ENCODE measurements at places on chromosomes 7 and 10.

- DNase-seq: no peak
Observed at GRCh38 chr7:155885167-155886155, 73.2 kb upstream of the SHH start.

DNA sequence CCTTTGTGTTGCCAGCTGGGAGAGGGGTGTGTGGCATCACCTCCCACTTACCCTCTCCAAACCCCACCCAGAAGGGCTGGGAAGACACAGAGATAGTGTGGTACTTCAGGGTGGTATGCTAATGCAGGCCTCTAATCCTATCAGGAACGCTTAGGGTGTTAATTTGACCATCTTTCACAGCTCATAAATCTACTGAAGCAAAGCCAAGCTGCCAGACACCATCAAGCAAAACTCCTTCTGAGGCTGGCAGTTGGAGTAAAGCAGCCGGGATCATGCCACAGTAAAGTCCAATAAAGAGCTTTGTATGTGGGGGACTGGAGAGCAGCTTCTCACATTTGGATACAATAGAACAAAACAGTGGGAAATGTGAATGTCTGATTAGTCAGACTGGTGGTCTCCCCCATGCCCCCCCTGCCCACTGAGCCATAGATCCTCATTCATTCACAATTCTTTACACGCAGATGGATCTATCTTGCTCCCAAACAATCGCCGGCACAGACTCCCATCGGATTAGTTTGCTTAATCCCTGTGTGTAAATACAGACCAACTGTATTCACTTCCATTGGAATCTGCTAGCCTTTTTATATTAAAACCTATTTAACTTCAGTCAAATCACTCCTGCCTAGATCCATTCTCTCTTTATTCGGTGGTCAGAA lies 29.6 kb downstream of the FGFBP3 start:
- DNase-seq: no peak

GRCh38 chr7:13821152-13821787 lies 168.2 kb downstream of the ETV1 start:
- no peak for DNase-seq

DNA sequence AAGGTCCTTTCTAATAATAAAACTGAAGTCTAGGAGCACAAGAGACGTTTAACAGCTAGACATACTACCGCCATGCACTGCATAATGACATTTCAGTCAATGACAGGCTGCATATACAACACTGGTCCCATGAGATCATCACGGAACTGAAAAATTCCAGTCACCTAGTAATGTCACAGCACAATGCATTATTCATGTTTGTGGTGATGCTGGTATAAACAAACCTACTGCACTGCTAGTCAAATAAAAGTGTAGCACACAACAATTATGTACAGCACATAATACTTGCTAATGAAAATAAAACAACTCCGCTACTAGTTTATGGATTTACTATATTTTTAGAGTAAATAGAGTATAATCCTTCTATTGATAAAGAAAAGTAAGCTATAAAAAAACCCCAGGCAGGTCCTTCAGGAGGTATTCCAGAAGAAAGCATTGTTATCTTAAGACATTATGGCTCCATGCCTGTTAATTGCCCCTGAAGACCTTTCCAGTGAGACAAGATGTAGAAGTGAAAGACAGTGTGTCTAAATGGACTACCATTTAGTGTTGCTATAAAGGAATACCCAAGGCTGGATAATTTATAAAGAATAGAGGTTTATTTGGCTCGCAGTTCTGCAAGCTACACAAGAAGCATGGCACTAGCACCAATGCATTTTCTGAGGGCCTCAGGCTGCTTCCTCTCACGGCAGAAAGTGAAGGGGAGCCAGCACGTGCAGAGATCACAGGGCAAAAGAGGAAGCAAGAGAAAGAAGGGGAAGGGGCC lies 47.1 kb downstream of the HIBADH start:
- DNase-seq: no peak

- DNase-seq: no peak
Observed at GRCh38 chr10:124654686-124655085, 89.5 kb downstream of the FAM53B start.

DNA sequence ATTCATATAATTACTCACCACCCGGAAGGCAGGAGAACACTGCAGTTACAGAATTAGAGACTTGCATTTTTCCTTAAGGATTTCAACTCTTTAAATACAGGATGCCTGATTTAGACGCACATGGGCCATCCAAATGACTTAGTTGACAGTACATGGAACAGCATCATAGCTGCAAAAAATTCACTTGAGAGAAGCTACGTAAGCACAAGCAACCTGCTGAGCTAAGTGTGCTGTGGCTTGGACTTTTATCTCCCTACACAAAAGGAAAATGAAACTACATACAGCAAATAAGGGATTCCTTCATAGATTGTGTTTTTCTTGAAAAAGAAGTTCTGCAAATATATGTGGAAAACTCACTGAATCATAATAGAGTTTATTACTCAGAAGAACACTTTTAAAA lies 152.6 kb downstream of the POU6F2 start:
- no peak for DNase-seq

- DNase-seq: peak; percentile 25
Observed at GRCh38 chr10:110563132-110563531, 4.4 kb upstream of the SMC3 start.

DNA sequence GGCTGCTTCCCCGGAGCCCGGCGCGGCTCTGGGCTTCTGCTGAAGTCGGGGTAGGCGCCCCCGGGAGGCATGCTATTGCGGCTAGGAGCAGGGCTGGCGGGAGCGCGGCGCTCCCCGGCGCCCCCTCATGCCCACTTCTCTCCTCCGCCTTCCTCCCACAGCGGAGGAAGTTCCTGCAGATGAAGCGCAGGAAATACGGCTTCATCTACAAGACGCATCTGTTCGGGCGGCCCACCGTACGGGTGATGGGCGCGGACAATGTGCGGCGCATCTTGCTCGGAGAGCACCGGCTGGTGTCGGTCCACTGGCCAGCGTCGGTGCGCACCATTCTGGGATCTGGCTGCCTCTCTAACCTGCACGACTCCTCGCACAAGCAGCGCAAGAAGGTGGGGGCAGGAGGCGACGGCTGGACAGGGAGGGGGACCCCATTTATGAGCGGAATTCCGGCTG lies 479 bp downstream of the CYP26A1 start:
- peak; percentile 35 for DNase-seq

DNA sequence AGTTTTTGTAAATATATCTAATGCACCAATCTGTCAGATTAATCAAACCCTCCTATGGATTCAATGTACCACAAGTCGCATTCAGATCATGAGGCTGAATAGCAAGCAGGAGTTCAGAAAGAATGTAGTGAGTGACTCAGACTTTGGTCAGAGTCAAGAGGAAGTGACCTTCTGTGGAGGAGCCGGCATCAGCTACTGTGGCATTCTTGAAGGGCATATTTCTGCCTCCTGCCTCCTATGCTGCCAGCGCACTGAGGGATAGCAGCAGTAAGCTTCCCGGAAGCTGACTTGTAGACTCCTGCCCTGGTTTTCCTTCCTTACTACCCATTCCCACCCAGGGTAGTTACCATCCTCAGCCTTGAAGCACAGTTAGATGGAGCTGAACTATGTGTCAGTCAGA lies 867.5 kb downstream of the NRG3 start:
- DNase-seq: peak; percentile 43

- DNase-seq: no peak
Observed at GRCh38 chr10:7458556-7458955, 47.7 kb upstream of the SFMBT2 start.

Measured in EH (cell line).